ENCODE measurements at places on chromosomes 6 and 20. TPM values are rescaled to one million over a fixed set of nuclear protein-coding genes. Genes with fewer than 3 reads are reported as not detected.

DNA sequence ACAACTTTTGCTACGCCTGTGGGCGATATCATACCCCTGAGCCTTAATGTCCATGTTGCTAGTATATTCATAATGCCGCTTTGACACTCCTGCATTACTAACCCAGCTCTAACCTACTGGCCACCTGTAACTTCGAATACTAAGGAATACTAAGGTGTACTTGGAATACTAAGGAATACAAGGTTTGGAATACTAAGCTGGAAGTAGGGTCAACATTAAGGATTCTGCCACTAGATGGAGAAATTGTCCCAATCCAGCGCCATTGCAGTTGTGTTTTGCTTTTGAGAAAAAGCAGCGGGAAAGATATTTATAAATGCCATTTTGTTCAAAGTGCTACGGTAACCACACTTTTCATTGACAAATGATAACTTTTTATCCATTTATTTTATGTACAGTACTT lies 10.7 kb downstream of the TBXT start:
- H3K4me1 ChIP-seq, result no peaks in the 10 kb centered on the region
- no peaks in the 10 kb centered on the region for H3K27me3 ChIP-seq
- no peak overlapping the region for H3K27ac ChIP-seq
- no peak overlapping the region for H3K4me3 ChIP-seq

GRCh38 chr6:71724456-71725125 lies 161.8 kb upstream of the RIMS1 start:
- H3K36me3 ChIP-seq, result no peaks in the 10 kb centered on the region
- no peak overlapping the region for H3K27ac ChIP-seq
- no peaks in the 10 kb centered on the region for H3K27me3 ChIP-seq
- no peak overlapping the region for H3K4me3 ChIP-seq

DNA sequence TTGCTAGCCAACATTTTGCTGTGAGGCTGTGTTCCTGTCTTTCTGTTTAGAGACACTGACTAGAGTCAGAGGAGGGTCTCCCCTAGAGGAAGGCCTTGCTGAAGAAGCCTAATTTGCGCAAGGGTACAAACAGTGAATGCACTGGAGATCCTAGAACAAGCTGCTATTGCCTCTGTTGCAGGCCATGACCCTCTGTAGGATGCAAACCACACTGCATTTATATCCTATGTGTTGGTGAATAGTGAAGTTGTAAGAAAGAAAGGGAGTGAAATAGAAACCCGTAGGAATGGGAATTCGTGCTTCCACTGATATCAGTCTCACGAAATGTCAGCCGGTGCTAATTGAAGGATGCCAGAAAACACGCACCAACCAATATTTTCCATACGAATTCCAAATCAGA lies 88.2 kb downstream of the GJA1 start:
- no peaks in the 10 kb centered on the region for H3K27me3 ChIP-seq
- H3K27ac ChIP-seq, result no peak overlapping the region
- no peaks in the 10 kb centered on the region for H3K4me1 ChIP-seq
- no peaks in the 10 kb centered on the region for H3K36me3 ChIP-seq

DNA sequence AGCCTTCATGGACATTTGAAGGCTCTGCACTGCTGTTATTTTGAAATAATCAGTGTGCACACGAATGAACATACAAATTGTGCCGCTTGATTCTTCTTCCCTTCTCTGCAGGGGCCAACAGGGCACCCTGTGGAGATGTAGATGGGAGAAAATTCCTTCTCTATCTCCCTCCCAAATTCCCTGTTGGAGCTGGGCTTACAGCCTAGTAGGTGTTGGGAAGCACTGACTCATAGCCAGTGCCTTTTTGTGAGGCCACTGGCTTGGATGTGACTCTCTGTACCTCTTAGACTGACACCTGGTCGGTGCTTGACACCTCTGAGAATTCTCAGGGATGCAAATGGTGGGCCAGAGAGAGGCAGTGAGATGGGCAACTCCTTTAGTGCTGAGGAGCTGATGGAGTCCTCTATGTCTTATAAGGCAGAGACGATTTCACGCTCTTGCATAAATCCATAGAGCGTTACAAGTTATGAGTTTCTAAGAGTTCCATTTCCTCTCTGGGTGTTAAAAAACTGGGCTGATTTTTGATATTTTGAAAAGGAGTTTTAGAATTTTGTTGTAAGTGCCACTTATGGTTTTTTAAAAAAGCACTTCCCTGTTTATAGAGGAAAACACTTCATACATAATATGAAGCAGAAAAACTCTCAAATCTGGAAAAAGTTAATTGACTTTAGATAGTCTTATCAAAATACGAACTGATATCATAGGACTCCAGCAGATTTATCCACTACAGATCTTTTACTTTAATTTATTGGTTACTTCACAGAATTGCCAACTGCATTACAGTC lies 89.8 kb upstream of the MAP3K7 start:
- H3K36me3 ChIP-seq, result no peaks in the 10 kb centered on the region
- DNase-seq, result no peak
- no peak overlapping the region for H3K27ac ChIP-seq
- H3K4me3 ChIP-seq, result no peak overlapping the region
- no peaks in the 10 kb centered on the region for H3K4me1 ChIP-seq

The PTPRK gene
- 13.3 TPM for total RNA-seq
